ENCODE measurements at places on chromosomes 6 and 20.

- no peak for DNase-seq
Measured at GRCh38 chr6:97097068-97098047, 172.8 kb downstream of the KLHL32 start.

GRCh38 chr20:13717631-13718044 is 67.1 kb downstream of the ESF1 start:
- no peak for DNase-seq

- DNase-seq: no peak
Measured at GRCh38 chr20:24489193-24489592, 19.8 kb downstream of the SYNDIG1 start.

GRCh38 chr6:160445130-160445529 is 97.0 kb downstream of the SLC22A3 start:
- no peak for DNase-seq

DNA sequence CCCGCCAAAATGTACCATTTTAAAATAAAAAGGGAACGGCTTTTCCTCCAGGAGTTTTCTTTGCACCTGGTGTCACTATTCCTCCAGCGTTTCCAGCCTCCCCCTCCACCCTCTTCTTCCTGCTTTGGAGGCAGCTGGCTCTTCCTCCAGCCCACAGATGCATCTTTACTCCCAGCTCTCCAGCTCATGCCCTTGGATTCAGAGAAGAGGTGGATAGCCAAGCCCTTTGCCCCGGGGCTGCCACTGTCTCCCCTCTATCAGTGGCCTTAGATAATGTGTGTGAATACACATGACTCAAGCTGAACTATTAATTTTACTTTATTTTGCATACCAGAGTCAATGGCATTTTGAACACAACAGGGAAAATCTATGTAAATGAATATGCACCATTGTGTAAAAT is 15.3 kb upstream of the CDH4 start:
- DNase-seq: no peak

DNA sequence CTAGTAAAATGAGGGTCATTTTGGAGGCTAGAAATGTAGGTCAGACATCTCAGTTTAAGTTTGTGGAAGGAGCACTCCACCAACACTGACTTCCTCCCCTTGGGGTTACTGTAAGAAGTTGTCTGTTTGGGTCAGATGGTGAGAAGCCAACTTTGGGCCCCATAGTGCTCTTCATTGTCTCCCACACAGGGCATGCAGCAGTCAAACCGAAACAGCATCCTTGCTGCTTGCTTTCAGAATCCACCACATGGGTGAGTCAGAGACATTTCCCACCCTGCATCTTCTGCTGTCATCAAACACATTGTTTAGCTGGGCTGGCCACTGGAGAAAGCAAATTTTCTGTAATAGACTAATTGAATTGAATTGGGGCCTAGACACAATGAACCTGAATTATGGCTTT is 16.8 kb downstream of the IL17F start:
- DNase-seq: no peak

DNA sequence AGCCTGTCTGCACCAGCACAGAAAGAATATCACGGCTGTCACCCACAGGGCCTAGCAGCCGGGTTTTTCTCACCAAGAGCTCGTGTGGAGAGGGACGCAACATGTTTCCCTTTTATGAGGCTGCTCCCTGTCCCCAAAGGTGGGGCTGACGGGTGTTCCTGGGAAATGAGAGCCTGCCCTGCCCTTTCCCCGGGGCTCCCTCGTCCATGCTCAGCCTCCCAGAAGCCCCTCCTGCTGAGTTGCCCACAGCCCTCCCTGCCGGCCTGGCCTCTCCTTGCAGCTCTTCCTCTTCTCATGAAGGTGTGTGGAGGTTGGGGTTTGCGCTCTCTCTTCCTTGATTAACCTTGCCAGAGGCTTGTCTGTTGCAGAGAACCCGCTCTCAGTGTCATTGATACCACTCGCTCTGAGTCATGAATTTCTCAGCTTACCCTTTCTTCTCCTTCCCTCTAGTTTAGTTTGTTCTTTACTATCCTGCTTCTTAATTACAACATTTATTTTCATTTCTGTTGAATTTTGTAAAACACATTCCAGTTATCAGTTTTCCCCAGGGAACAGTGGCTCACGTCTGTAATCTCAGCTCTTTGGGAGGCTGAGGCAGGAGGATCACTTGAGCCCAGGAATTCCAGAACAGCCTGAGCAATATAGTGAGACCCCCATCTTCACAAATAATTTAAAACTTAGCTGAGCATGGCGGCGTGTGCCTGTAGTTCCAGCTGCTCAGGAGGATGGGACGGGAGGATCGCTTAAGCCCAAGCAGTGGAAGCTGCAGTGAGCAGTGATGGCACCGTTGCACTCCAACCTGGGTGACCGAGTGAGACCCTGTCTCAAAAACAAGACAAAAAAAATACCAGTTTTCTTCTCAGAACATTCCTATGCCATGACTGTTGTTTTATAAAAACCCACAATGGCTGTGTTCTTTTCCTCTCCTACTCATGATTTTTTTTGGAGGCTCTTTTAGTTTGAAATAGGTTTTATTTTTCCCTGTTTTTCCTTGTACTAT is 103.8 kb downstream of the TMEM242 start:
- DNase-seq: no peak

GRCh38 chr20:3318226-3318884 is 79.4 kb upstream of the SLC4A11 start:
- no peak for DNase-seq

- DNase-seq: no peak
Measured at GRCh38 chr20:17928633-17929311, 39.8 kb downstream of the SNX5 start.

DNA sequence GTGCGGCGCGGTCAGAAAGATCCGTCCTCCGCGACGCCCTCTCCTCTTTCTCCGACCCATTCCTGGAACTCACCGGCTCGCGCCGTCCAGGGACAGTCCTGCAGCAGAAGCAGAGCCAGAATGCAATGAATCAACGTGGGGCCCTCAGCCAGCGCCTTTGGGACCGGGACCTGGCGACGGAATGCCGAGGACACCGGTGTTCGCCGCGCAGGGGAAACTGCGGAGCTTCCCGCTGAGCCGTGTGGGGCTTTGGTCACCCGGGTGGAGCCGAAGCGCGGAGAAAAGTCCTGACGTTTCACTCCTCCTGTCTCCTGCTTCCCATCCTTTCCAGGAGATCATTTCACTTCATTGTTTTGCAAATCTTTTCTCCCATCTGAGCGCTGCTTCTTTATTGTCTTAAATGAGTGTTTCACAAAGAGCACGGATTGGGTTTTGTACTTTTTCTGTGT is 26.5 kb downstream of the ULBP1 start:
- DNase-seq: no peak

- no peak for DNase-seq
Measured at GRCh38 chr6:113875470-113875869, 18.3 kb downstream of the MARCKS start.

- DNase-seq: no peak
Measured at GRCh38 chr6:54578261-54578660, 268.3 kb upstream of the FAM83B start.

DNA sequence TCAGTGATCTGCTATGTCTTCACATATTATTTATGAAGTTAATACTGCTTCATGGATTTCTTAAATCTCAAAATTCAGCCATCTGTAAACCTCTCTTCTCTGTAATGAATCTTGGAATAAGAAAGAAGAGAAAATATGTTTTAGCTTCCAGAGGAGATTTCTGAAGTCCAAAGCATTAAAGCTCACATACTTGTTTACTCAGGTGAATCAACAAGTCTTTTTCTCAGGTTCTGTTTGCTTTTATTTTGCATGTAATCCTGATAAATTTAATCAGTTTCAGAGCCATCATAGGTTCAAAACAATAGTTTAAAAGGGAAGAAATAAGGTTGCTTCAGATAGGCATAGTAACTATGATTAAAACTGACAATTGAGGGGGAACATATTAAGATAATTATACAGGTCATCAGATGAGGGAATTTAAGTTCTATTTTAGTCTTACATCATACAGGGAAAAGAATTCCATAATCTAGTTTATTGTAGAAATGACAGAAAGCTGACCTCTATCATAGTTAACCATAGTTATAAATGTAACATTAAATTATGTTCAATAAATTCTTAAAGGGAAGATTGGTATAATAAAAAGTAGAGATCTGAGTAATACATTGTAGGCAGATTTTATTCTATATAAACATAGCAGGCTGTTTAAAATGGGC is 716.2 kb downstream of the EYS start:
- no peak for DNase-seq

Measured in spinal cord (tissue), 10 donors.